ENCODE measurements at places on chromosomes 16 and 17.
A peak's percentile ranks its signal among the peaks of the same experiment; 100 is the strongest.

GRCh38 chr17:55325406-55325805 lies 60.6 kb downstream of the HLF start:
- no peak for DNase-seq

DNA sequence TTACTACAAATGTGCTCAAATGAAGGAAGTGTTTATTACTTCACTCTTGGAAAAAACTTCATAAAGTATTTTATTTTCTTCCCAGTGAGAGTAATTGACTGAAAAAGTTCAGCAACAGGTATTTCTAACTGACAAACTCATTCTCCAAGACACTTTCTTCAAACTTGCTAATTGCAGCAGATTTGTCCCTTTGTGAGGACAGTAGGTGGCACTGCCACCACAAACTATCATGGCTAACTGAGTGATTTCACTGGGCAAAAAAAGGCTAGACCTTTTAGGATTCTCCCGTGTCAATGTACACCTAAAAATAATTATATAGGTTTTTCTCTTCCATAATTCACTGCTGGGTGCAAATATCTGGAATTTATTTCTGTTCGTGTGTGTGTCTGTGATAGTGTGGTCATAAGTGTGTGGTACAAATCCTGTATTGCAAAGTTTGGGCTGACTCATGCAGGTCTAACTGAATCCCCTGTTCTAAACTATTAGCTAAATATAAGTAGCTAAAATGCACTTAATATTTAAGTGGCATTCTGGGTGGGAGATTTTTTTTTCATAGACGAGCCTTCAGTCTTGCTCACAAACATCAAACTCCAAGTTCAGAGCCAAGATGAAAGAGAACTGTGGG lies 3.9 kb downstream of the HS3ST3A1 start:
- peak; percentile 18 for DNase-seq

DNA sequence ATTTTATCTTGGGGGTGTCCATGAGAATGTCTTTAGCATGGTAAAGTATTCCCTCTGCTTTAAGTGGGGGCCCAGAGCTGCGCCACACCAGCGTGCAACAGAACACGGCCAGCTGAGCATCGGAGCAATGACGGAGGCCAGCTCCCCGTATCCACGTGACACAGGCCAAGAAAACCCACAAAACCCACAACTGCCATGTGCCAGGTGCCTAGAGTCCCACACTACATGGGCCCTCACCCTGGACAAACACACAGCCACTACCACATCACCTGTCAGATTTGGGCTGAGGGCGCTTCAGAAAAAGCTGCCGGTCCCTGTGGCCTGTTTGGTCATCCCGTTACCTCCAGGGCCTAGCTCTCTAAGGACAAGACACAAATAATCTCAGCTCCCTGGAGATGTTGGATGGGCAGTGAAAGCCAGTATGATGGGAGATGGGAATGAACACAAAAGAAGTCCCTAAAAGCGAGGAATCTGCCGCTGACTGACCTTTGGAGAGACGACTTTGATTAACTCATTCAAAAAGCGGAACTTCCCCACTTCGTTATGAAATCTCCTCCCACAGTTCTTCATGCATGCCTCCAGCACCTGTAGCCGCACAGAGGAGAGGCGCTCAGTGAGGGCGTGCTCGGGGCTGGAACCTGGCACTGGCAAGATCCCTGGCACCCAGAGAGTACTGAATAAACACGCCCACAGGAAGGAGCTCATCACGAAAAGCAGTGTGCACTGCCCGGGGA lies 17.1 kb downstream of the GGA3 start:
- DNase-seq: no peak

DNA sequence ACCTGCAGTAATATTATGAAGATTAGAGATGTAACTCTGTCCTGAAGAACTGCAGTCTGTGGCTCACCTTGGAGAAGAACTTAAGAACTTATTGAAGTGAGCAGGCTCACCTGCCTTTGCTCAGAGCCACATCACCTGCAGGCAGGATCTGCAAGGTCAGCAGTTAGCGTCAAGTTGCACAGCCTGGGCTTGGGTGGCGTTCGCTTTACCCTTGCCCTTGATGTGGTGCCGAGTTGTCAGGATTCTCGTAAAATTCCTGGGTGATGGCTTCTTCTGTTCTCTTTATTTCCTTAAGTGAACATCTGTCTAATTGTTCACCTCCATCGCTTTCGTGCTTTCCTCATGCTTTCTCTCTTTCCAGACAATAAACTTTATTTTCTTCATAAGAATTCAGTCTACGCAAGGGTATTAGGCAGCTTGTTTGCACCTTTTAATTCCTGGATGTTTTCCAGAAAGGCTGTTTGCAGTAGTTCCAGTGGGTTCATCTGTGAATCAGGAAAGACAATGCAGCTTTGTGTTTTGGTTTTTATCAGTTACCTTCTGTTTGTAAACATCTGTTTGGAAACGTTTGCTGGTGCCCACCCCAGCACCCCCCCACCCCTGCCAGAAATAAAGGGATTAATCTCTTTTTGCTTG lies 254.3 kb downstream of the WWOX start:
- DNase-seq: no peak

DNA sequence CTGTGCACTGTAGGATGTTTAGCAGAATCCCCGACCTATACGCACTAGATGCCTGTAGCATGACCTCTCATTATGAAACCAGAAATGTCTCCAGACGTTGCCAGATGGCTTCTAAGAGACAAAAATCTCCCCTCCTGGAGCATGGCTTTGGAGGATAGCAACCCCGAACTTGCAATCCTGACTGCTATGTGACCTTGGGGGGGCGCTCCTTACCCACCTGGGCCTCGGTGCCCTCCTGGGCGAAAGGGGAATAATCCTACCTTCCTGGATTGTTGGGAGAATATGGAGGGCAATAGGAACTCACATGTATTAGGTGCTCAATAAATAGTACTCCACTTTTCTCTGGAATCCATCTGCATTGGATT lies 8.1 kb downstream of the MRM1 start:
- no peak for DNase-seq

DNA sequence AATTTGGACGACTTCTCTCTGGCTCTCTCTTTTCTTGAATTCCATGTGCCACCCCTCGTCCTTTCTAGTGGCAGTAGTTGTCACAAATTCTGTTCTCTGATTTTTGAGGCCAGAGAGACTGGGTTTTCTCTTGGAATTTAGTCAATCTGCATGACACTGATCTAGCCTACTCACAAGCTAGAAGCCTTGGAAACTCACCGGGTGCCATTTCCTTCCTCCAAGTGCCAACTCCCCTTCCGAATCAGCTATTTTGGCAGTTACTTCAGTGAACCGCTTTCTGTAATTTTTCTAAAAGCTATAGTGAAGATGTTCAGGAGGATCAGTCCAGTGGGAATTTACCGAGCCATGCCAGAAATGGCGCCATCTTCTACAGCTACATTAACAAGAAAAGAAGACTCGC lies 228.9 kb downstream of the PMP22 start:
- DNase-seq: no peak

DNA sequence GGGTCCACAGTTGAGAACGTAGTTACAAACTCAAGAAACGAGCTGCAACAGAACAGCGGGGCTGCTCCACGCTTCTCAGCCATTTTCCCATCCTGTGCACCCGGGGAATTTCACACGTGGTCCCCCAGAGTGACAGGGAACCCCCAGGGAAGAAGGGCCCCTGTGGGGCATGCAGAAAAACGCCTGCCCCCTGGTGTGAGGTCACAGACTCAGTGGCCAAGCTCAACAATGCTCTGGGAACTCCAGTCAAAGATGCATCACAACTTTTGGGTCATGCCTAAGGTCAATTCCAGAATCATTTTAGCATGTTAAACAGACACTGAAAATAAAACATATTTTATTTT lies 115.4 kb downstream of the ZNF778 start:
- DNase-seq: no peak

GRCh38 chr17:69761767-69762321 lies 313.2 kb upstream of the KCNJ16 start:
- no peak for DNase-seq

DNA sequence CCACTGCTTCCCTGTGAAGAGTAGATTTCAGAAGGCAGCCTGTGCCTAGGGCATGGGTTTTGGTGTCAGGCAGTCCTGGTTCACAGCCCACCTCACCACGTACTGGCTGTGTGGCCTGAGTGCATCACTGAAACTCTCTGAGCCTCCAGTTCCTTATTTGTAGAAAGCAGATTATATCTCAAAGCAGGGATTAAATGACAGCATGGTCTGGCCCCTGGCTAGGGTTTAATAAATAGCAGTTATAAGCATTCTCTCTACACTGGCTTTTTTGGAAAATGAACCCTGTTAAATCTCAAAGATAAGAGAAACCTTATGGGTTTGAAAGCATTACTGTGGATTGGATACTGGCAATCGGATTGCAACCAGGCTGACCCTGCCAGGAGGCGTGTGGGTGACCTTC lies 2.9 kb upstream of the MT1M start:
- no peak for DNase-seq

DNA sequence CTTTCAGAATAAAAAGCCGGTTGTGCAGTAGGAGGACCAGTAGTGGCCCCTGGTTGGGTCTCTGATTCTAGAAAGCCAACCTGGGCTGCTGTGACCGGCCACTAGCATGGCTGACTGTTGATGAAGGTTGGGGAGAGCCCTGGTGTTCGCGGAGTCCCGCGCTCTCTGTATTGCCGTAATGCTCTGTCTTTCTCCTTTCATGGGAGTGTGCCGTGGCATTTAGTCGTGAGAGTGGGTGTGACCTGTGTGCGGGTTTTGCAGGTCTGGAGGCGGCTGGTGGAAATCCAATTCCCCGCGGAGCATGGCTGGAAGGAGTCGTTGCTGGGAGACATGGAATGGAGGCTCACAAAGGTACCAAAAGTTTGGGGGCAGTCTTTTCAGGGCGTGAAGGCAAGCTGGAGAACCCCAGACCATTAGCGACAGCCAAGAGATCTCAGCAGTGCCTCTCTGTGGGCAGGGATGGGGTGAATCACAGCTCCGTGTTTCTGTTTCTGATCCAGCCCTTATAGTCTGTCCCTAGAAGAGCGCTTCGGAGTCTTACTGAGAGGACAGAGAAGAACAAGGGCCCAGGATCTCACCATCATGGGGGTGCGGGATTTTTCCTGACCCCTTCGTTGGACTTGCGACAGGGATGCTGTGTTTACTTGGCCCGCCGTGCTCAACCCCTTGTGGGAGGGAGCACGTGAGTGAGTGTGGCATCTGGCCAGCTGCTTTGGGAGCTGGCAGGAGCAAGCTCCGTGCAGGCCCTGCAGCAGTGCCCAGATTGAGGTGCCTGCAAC lies 56.5 kb downstream of the RNF213 start:
- DNase-seq: no peak

- no peak for DNase-seq
Measured at GRCh38 chr17:13410874-13411273, 190.9 kb downstream of the HS3ST3A1 start.

- no peak for DNase-seq
Measured at GRCh38 chr16:61831351-61831917, 204.8 kb downstream of the CDH8 start.

DNA sequence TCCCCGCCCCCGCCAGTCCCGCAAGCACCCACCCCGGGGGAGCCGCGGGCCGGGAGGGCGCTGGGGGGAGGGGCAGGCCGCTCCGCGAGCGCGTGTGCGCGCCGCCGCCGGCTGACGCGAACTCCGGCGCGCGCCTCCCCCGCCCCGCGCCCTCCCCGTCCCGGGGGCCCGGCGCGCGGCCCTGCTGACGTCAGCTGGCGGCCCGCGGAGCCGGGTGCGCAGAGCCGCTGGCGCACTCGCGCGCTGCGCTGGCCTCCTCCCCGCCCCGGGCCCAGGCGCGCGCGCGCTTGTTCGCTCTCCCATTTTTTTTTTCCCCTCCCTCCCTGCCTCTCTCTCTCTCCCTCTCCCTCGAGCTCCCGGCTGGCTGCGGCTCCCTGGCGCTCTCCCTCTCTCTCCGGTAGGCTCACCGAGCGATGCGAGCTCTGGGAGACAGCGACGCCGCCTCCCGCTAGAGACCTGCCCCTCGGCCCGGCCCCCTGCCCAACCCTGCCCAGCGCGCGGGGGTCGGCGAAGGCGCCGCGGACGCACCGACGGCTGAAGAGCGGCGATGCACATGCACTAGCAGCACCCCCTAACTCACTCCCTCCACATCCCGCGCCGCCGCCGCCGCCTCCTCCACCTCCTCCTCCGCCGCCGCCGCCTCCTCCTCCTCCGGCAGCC lies at the start of gene GNAO1:
Gene GNAO1 (plus strand): TSS at position 334 of the 660 bp plus-strand sequence. CDS start 747 bp downstream, outside the sequence.
- peak; percentile 59 for DNase-seq

DNA sequence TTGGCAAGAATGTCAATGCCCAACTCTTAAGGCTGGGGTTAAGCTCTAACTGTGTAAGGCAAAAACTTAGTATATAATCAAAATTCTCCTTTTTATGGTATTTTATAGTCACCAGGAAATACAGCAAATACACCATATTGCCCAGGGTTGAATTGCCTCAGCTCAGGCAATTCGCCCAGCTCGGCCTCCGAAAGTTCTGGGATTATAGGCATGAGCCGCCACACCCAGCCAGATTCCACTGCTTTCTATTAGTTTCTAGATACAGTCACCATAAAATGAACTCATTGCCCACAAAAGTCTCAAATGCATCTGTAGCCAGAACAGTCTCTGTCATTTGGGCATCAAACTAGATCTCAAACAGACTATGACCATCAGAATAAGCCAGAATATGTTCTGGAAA lies 238.7 kb upstream of the TOX3 start:
- no peak for DNase-seq
